ENCODE measurements at places on chromosomes 4 and X. TPM values are rescaled to one million over a fixed set of nuclear protein-coding genes. Genes with fewer than 3 reads are reported as not detected.

NMU gene
- total RNA-seq: not detected

ADD1 gene
- total RNA-seq: 269 TPM

F8A3 gene
- 9.1 TPM for total RNA-seq

GSX2 gene
- not detected for total RNA-seq

ARHGEF9 gene
- total RNA-seq: 9.0 TPM

All from omental fat pad (tissue), 4 donors.